AG09309 (cell line): ENCODE measurements at places on chromosomes 5 and 9.
A peak's percentile ranks its signal among the peaks of the same experiment; 100 is the strongest.

- DNase-seq = peak; percentile 76
These were observed 69.8 kb upstream of the RAI14 start for GRCh38 chr5:34586117-34586885.

DNA sequence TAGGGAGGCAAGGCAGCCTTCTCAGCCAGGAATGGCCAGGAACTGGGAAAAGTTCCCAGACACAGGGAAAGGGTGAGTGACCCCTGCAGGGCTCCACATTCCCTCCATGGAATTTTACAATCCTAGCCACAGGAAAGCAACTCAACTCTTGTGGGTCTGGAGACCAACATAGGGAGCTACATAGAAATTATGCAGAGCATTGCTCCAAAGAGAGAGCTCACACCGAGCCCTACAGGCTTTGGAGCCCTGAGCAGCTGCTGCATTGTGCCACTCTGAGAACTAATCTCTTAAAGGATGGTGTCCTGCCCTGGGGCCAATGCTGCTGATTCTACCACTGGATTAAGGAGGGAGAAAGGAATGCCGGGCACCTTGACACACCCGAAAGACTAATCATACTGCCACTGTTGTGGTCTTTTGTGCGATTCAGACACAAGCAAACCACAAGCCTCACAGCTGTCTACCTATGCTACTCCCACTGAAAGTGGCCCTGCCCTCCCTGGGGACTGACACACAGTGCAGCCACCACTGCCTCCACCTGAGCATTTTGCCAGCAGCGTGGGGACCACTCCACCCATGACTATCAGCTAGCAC lies 1089.8 kb upstream of the NUDT12 start:
- no peak for DNase-seq

DNA sequence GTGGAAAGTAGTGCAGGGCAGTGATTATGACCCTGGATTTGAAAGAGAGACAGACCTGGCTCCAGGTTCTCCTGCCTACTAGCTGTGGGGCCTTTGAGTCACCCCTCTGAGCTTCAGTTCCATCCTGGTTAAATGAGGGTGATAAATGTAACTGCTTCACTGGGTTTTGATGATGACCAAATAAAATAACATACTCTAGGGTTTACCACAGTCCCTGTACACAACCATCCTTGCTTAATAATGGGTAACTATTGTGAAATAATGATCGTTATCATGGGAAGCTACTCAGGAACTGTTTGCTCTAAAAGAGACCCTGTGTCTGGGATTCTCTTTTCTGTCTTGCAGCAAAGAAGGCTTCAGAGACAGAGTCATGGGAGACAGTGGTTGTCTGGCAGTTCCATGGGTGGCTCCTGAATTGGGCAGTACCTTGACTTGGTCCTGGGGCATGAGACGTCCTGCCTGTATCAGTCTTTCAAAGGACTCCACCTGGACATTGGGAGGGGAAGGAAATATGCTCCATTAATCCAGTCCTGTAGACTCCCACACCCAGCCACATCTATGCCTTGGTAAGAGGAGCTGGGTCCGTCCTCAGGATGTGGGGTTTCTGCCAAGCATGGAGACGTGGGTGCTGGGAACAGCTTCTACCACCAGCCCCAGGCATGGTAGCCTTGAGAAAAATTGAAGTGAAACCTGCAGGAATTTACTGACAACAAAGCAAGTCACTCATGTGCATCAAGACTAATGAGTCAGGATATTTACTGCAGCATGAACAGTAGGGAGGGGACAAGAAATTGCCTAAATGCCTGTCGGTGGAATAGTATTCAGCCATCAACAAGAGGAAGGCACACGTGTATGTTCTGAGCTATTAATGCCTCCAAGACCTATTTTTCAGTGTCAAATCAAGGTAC lies 23.4 kb downstream of the AKNA start:
- DNase-seq = peak; percentile 87

- DNase-seq = no peak
These were observed 53.6 kb downstream of the HMHB1 start for GRCh38 chr5:143865426-143866025.

DNA sequence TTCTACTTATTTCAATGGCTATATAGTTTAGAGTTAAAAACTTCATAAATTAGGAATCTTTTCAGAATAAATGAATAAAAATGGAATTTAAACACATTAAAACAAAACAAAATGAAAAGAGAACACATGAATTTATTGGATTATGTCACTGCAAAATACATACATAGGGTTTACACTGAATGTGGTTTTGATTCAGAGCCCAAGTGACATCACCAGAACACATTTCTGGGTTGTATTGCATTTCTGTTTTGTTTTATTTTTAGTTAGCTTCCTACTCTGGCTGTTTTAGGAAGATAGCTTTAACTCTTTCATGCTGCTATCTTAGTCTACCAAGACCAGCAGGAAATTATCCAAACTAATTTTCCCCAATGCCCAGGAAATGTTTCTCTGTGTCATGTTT lies 1935.0 kb downstream of the EFNA5 start:
- DNase-seq = no peak

- DNase-seq = no peak
These were observed 27.2 kb downstream of the NDUFAF2 start for GRCh38 chr5:60972231-60972630.

GRCh38 chr9:107472581-107473340 lies 16.8 kb downstream of the KLF4 start:
- no peak for DNase-seq

DNA sequence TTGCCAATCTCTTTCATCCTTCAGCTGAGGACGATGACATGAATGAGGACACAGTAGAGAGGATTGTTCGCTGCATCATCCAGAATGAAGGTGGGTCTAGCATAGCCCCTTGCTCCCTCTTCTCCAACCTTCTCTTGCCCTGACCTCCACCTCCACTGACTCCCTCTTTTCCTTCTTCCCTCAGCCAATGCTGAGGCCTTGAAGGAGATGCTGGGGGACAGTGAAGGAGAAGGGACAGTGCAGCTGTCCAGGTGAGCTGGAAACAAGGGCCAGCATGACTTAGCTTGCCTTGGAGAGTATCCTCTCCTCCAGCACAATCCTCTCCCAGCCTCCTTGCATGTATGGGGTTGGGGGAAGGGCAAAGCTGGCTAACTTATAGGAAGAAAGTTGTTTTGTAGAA lies 2.0 kb downstream of the RELL2 start:
- no peak for DNase-seq

GRCh38 chr5:121937762-121938161 lies 24.0 kb upstream of the SRFBP1 start:
- DNase-seq = no peak

GRCh38 chr9:100307080-100307479 lies 45.7 kb downstream of the TEX10 start:
- DNase-seq = no peak

- no peak for DNase-seq
These were observed 29.3 kb downstream of the PDGFRB start for GRCh38 chr5:150126199-150126920.

DNA sequence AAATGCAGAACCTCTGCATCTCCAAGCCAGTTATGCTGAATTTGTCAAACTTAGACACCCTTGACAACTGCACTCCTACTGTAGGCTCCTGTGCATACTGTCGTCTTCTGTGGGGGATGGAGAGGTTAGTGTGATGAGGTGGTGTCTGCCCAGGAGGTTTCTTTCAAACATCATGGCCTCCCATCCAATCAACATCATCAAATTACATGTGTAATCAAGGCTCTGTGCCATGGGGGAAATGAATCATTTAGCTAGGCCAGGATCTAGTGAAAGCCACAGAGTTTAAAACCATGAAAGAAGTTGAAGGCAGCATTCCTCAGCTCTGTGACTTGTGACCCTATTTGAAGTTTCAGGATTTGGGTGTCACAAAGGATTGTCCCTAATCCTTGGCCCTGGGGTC lies 240.6 kb downstream of the MARCHF11 start:
- DNase-seq = peak; percentile 46

- DNase-seq = no peak
These were observed 56.7 kb upstream of the PTCH1 start for GRCh38 chr9:95573463-95573862.

DNA sequence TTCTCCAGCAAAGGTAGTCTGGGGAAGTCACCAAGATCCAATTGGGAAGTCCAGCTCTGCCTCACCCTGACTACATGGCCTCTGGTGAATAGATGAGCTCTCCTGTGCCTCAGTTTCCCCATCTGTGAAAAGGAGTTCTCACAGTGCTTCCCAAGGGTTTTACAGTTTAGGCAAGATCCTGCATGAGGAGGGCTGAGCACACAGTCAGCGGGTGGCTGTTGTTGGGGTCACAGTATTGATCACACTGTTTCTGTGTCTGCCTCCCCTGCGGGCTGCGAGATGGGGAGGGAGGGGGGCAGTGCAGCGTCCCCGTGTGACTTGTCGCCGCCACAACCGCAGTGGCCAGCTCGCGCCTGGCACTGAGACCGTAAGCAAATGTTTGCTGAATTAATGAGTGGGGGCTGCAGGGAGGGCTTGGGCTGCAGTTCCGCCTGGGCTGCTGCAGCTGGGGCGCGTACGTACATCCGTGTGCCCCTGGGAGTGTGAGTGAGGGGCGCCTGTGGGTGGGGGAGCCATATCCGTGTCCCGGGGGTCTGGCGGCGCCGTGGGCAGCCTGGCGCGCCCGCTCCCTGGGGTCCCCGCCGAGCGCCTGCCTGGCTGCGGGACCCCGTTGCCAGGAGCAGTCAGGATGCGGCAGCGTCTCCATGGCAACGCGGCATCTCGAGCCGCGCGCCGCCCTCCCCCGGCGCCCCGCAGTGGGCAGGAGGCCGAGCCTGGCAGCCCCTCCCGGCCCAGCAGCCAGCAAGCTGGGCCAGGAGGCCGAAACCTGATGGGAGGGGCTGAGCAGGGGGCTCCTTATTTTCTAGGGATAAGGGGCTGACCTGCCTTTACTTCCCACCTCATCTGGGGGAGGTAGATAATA lies 31.4 kb upstream of the PSD2 start:
- no peak for DNase-seq

DNA sequence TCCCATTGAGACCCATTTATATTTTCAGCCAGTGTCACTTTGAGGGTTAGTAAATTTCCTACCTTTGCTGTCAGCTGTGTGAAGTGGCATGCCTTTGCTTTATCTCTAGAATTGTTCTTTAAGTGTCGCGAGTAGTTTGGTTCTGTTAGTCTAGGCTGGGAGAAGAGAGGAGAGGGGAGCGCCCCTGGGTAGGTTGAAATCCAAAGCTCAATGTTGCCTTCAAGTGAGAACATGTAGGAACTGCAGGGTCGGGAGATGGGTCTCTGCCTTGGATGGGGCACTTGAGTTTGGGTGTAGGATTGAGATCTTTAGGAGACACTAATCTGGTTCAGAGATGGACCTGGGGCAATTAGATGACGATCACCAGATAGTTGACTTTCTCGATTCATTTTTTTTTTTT lies 46.3 kb downstream of the STC2 start:
- no peak for DNase-seq

DNA sequence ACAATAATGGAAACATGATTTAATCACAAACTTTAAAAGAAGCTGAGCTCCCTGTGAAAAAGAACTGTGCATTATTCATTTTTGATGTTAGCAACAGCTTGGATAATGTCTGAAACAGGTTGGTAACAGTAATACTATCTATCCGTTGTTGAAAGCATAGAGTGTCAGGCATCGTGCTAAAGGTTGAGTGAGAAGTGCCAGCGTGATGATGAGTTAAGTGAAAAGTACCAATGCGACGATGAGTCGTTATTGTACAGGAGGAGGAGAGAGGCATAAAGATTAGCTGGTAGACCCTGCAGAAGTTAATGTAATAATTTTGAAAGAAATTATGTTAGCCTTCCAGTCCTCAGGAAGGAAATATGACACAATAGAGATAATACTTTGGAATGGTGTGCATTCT lies 593.6 kb downstream of the MAT2B start:
- no peak for DNase-seq

GRCh38 chr9:18555105-18555883 lies 81.3 kb downstream of the ADAMTSL1 start:
- no peak for DNase-seq

GRCh38 chr5:15650266-15650665 lies 150.3 kb downstream of the FBXL7 start:
- no peak for DNase-seq

- DNase-seq = no peak
These were observed 51.9 kb downstream of the OSTF1 start for GRCh38 chr9:75140261-75140660.

DNA sequence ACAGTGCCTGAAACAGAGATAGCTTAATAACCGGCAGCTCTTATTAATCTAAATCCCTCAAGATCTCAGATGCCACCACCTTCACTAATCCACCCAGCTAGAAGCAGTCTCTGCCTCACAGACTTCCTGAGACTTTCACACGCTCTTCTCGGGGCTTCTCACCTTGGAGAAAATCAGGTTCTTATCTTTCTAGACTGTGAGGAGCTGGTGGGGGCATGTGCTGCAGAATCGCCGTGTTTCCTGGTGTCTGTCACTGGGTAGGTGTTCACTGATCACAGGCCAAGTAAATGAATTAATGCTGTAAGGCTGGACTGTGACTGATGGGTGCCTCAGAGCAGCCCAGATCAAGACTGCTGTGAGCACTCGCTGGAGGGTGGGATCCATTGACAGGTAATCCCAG lies 101.7 kb downstream of the PSD2 start:
- DNase-seq = no peak

DNA sequence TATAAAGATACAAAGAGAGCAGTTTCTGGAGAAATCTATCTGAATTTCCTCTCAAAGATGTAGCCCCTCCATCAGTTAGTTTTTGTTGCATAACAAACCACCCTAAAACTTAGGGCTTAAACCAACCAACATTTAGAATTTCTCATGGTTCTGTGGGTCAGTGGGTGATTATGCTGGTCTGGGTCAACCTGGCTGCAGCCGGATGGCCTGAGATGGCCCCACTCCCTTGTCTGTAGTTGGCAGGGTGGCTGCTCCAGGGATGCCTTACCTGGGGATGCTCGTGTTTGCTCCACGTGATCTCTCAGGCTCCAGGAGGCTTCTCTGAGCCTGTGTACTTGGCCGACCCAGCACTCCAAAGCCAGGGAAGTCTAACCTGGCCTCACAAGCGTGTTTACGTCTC lies 139.3 kb downstream of the MVB12B start:
- no peak for DNase-seq

GRCh38 chr5:130109152-130109551 lies 204.9 kb downstream of the CHSY3 start:
- DNase-seq = peak; percentile 8

GRCh38 chr9:128969491-128969890 lies 22.0 kb downstream of the NUP188 start:
- DNase-seq = no peak

DNA sequence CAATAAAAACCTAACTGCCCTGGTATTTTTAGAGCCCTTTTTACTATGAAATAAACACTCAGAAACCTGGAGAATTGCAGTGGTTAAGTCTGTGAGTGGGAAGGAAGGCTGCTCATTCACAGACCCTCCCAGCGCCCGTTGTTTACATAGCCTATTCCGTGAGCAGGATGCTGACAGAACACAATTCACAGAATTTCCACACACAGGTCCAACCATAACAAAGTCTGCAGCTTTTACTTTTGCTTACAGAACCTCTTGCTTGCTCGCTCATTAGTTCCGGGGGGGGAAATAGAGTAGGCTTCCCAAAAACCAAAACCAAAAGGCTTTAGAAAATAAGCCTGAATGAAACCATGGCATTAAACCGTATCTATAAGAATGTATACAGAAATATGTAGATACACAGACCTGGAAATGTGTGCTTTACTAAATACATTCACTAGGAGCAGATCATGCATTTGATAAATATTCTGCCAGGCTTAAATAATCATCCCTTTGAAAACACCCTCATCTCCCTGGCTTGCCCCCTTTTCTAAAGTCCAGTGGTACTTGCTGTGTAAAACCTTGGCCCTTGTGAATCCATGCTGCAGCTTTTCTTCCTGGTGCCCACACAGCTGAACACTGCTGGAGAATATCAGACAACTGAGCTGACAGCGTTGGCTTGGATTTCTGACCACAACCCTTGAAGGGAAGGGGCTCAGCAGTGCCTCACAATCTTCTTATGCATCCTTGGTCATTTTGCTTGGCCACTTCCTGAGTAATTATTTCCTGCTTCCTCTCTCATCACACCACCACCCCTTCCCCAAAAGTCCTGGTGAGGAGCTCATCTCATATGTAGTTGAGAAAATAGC lies 128.0 kb downstream of the FANCC start:
- DNase-seq = no peak
